ENCODE measurements at places on chromosomes 2 and 18.

DNA sequence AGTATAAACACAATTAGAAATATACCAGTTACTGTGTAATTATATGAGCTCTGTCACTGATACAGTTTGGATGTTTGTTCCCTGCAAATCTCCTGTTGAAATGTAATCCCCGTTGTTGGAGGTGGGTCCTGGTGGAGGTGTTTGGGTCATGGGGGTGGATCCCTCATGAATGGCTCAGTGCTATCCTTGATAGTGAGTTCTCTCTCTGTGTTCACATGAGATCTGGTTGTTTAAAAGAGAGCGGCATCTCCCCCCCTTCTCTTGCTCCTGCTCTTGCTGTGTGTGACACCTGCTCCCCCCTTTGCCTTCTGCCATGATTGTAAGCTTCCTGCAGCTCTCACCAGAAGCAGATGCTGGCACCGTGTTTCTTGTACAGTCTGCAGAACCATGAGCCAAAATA lies 24.1 kb downstream of the MTX2 start:
- DNase-seq: no peak

- no peak for DNase-seq
These were observed 43.0 kb downstream of the WIPF1 start for GRCh38 chr2:174554529-174555150.

DNA sequence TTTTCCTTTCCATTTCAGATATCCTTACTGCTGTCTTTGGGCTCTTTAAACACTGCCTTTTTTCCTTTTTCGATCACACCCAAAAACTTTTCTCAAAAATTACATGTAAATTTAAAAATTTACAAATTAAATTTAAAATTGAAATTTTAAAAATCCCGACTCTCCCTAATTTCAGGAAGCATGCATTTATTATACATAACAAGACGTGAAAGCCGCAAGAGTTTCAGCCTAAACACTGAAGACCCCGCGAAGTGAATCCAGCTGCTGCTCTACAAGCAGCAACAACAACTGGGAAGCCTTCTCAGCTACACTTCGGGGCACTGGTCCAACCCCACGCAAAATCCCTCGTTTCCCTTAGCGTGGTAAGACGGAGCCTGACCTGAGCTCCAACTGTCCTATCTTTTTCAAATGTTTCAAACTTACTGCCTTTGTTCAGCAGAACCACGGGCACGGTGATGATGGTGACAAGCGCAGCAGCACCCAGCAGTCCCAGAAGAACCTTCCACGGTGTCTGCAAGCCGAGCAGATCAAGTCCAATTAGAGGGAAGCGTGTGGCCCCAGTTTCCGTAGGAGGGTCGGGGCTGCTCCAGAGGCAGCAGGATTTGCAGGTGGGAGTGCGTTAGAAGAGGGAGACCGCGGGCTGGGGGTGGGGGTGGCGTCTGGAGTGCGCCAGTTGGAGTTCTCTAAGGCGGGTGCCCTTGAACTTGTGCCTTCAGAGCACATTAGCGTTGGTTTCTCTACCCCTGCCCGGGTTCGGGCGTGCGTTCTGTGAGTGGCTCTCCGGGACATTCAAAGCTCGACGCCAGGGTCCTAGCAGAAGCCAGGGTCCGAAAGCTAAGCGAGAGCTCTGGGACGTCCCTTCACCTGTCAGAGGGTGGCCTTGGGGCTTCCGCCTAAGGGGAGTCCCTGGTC lies 783 bp downstream of the DPP4 start:
- DNase-seq: no peak

DNA sequence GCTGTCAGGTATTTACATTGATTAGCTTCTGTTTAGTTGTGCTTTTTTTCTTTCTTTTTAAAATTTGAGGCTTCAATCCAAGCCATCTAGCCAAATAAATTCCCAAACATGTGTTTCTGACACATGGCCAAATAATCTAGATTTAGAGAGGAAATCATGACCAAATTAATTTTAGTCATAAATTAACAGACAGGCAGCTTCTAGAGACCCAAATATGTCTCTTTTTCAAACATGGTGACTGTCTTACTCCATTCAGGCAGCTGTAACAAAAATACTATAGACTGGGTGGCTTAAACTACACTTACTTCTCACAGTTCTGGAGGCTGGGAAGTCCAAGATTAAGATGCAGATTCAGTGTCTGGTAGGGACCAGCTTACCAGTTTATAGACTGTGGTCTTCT lies 23.2 kb upstream of the NAB1 start:
- DNase-seq: no peak

GRCh38 chr2:211225784-211226183 lies 669.4 kb downstream of the CPS1 start:
- no peak for DNase-seq

DNA sequence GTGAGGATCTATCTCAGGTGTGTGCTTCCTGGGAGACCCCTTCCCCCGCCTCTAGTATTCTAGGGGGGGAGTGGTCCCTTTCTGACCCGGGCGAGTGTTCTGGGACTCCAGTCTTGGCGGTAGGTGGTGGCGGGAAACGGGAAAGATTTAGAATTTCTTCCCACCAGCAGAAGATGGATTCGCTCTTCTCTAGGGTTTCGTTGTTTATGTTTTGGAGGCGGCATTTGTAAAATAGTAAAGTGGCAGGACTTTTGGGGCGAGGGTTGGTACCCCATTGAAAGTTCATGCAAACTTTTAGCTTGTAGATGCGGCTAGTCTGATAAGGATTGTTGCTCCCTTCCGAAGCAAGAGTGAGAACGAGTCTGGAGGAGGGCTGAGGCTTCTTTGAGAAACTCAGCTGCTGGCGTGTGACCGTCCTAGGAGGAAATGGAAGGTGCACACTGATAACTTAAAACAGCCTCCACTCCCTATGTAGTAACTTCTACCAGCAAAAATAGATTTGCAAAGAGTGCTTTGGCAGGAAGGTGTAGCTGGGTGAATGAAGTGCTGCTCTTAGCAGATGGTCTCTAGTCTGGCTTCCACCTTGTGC lies 412 bp downstream of the GPD2 start:
- DNase-seq: no peak

- DNase-seq: no peak
These were observed 89.6 kb upstream of the CCDC141 start for GRCh38 chr2:179139506-179139905.

- DNase-seq: no peak
These were observed 303.5 kb downstream of the EPHA4 start for GRCh38 chr2:221268631-221269030.

DNA sequence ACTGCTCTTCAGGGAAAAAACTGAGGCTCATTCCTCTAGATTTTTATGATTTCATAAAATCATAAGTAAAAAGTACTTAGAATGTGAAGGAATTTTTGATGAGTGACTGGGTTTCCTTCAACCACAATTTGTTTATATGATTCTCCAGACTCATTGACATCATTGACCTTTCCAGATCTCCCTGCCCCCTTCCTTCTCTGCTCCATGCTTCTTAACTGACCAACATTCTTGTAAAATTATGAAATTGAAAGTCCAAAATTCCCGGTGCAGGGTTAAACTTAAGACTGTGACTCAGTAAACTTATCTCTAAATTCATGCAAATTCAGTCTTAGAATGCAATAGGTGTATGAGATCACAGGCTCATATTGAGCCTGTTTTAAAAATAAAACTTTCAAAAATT lies 648.9 kb downstream of the TDRD15 start:
- no peak for DNase-seq
